Inflammatory macrophage (primary cell): ENCODE measurements at places on chromosomes 12 and 14.

GRCh38 chr12:3216726-3217682, 139.8 kb downstream of the TSPAN9 start:
- DNase-seq: no peak

DNA sequence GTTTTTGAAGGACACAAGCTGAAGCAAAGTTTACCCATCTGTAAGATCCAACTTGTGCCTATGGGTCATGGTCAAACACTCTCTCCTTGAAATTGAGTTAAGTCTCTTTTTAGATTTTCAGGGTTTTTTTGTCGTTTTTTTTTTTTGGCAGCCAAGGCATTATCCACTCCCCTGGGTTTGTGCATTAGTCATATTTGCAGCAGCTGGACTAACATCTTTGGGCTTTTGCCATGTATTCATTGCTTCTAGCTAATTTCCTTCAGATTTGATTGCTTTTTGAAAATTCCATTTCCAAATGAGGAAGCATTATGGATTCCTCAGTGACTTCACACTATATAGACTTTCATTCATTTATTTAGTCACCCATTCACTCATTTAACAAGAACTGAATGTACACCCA, 80.3 kb upstream of the SRRM4 start:
- no peak for DNase-seq

- no peak for DNase-seq
Observed at GRCh38 chr14:58744801-58745394, 107.1 kb downstream of the DACT1 start.

DNA sequence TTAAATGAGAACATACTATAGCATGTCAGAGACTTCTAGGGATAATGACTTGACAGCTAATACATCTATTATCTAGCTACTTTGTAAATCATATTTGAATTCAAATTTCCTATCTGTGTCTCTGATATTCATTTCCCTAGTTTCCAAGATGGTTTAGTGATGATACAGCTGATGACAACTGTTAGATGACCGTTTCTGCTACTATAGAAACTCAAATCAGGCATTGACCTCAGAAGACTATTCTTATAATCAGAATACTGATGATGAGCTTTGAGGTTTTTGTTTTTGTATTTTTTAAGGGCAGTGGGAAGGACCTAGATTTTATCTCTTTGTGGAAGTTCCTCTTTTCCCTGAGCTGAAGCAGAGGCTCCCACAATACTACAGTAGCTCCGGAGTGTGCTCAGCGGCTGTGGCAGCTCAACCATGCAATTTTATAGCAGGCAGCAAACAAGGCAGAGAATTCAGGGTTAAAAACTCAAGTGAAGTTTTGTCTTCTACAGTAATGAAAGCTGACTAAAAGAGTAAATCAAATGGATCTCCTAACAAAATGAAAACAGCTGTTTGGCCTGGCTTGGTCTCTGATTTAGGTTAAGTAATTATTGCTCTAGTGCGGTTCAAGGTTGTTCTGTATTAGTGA, 145.1 kb downstream of the SLC25A21 start:
- no peak for DNase-seq

DNA sequence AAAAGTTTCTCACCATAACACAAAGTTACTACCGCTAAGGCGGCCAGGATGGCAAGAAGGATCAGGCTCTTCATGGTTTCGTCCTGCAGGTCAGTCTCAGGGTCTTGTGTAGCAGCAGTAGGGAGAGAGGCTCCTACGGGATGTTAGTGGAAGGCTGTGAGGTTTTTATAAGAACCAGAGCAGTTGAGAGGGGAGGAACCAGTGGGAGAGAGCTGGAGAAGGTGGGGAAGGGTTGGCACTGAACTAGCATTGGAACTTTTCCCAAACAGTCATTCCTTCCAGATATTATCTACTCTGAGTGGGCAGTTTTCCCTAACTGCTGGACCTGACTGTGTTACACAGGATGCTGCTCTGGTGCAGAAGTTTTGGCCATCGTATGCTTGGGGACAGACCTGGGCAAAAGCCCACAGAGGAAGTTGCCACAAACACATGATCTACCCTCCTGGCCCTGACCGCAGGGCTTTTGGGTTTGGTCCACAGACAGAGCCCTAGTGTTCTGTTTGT, at the start of gene MGP:
Gene MGP (minus strand): TSS at position 137 of the 504 bp plus-strand sequence. CDS start 63 bp downstream, at position 74.
- DNase-seq: no peak

GRCh38 chr14:88129306-88130056, 124.5 kb downstream of the GPR65 start:
- DNase-seq: peak; percentile 87

DNA sequence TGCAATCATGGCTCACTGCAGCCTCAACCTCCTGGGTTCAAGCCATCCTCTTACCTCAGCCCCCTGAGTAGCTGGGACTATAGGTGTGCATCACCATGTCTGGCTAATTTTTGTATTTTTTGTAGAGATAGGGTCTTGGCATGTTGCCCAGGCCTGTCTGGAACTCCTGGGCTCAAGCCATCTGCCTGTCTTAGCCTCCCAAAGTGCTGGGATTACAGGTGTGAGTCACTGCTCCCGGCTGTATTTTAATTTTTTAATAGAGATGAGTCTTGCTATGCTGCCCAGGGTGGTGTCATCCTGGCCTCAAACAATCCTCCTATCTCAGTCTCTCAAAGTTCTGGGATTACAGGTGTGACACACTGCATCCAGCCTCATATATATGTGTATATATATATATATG, 31.7 kb upstream of the GPRC5A start:
- DNase-seq: no peak

DNA sequence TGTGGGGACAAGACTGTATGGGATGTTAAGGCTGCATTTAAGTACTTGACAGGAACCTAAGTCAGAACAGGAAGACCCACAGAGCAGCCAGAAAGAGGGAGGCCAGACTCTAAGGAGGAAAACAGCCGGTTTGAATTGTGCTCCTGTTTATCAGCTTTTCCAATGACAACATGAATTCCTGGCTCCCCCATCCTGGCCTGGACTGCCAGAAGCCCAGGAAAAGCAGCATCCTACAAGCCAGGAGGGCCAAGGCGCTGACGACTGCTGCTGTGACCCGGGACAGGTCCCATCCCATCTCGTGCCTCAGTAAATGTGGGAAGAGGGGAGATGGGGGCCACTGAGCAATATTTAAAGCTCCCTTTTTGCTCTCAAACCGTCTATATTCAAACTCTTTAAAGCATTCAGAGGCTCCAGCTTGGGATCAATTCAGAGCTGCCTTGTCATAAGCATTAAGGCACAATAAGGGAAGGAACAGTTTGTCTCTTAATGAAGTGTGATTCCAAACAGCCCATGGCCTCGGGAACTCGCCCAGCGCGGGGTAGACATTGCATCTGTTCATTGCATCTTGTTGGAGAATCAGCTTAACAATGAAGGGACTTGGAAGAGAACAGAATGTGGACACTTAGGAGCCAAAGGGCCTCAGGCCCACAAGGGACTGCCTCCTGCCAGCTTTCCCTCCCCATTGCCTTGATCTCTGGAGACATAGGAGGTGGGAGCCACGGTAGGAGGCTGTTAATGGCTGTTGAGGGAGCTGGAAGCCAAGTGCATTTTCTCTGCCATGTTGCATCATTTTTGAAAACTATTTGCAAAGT, 49.6 kb downstream of the CMKLR1 start:
- no peak for DNase-seq

- no peak for DNase-seq
Observed at GRCh38 chr12:51377099-51377984, 13.9 kb downstream of the GALNT6 start.

GRCh38 chr14:74517731-74518130, 24.2 kb downstream of the ISCA2 start:
- no peak for DNase-seq

DNA sequence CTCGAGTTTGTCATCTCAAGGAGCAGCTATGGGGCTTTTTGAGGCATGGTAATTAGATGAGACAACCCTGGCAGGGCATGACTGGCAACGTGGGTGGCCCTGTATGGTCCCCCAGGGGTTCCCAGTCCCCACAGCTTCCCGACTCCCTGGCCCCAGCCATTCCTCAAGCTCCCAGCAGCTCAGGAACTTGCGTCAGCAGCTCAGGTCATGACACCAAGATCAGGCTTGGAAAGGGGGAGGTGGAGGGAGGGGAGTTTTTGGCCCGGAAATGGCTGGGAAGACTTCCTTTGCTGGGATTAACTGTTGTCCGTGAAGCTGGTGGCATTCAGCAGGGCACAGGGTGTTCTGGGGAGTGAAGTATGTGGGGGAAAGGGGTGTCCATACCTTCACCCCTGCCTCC, 10.4 kb upstream of the NRIP2 start:
- DNase-seq: no peak

GRCh38 chr12:50201987-50202521, 34.9 kb upstream of the CERS5 start:
- DNase-seq: no peak

DNA sequence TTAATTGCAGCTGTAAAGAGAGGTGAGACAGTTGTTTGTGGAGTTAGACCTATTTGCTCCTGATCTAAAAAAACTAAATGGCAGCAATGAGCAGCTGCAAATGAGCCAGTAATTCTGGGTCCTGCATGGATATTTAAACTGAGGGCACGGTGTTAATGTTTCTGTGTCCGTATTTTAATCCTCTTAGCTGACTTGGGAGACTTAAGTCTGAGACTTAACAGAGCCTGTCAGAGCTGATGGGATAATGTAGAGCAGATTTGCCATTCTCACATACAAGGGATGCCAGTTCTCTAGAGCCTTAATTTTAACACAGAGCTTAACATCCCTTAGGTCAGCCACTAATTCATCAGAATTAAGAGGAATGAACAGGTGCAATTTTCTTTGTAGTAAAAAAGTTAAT, 178.6 kb upstream of the PDE3A start:
- no peak for DNase-seq

- DNase-seq: no peak
Observed at GRCh38 chr12:114241973-114242434, 163.9 kb downstream of the TBX5 start.

DNA sequence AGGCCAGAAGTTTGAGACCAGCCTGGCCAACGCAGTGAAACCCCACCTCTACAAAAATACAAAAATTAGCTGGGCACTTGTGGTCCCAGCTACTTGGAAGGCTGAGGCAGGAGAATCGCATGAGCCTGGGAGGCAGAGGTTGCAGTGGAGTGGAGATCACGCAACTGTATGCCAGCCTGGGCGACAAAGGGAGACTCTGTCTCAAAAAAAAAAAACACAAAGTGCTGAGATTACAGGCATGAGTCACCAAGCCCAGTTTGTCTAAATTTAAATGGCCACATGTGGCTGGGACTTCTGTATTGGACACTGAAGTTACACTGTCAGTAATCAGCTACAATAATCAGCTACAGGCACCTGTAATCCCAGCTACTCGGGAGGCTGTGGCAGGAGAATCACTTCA, 100.9 kb upstream of the AEBP2 start:
- no peak for DNase-seq

DNA sequence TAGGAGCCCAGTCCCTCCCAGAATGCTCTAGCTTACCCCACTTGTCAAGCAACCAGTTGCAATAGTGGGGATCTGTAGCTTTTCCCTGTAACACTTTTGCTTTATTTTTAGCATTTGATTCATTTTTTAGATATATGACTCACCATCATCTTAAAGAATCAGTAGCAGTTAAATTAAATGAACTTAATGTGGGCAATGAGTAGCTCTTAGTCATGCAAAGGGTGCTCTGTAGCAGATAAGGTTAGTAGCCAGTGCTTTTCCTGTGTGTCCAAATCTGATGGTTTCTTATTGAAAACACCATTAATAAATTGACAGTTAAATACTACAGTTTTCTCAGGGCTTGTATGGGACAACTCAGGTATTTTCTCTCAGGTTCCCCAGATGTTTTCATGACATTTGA, 311.8 kb downstream of the RERGL start:
- no peak for DNase-seq

DNA sequence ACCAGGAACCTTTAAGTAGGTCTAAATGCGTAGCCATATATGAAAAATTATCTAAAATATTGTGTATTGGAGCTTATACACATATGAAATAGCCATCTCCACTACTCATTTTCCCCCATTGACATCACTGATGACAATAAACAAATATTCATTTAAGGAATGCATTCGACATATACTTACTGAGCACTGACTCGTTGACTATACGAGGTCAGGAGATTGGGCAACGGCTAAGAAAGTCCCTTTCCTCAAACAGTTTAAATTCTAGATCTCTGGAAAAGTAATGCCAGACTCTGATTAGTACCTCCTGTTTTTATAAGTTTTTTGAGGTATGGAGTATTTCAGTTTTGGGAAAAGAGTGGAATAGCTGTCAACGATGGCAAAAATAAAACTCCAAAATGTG, 139.4 kb upstream of the DIO2 start:
- DNase-seq: no peak

DNA sequence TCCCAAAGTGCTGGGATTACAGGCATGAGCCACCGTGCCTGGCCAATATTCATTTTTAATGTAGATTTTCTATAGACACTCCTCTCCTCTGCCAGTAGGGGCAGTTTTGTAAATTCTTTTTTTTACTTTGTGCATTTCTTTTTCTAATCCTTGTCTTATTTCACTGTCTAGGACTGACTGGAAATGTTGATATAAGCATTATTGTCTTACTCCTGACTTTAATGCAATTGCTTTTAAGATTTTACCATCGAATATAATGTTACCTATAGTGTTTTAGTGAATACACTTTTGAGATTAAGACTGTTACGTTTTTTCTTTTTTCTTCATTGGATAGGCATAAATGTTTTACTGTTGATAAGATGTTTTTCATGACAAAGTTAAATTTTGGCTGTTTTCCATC, 35.4 kb upstream of the EMP1 start:
- no peak for DNase-seq

DNA sequence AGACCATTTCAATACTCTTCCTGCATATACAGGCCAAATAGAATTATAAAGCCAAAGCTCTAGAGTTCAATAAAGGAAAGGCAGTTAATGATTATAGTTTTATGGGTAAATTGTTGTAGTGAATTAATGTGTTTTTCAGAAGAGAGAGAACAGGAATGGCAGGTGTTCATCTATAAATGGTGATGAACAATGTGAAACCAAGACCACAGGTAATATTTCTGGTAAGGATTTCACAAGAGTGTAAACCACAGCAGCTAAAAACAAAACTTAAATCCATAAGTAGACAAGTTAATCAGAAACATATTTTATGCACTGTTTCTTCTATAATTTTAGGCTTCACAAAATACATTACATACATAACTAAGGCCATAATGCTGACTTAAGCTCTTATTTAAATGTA, 204.4 kb downstream of the SYT1 start:
- DNase-seq: no peak

GRCh38 chr12:10562306-10562933, 51.0 kb downstream of the MAGOHB start:
- peak; percentile 48 for DNase-seq
